ENCODE measurements at places on chromosomes 7 and 10.

DNA sequence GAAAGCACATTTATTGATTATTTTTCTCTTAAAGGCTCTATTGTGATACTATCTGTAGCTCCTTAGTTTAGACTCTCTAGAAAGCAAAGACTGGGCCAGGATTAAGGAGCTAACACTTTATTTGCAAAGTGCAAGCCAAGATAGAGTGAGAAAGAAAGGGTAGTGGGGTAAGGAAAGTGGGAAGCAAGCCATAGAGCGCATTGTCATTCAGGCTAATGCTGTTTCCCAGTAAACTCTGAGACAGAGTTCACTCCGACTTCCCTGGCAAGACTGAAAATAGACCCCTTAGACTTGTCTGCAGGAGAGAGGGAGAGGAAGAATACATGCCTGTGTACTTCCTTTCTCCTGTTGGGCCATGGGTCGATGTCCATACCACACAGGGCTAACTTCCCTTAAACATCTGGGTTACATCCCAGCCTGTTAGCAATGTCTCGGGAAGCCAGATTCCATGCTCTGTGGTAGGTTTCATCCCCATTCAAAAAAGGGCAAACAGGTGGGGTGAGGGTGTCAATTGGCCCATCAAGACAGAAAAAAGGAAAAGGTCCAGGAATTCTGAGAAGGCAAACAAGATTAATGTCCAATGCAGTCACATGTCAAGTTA, 875.8 kb upstream of the CELF2 start:
- no peak for DNase-seq

DNA sequence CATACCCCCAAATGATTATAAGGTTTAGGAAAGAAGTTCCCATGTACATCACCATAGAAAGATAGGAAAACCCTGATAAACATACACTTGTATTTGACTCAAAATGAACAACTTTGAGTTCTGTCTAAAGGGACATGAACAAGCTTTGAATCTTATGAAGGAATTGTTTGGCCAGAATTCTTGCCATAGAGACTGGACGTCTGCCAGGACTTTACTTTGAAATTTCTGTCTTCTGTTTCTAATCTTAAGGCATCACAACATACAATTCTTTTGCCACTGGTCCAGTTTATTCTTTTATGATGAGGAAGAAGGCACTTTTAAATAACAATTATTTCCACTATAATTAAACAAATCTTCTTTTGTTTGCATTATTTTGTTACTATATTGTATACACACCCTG, 26.2 kb upstream of the CYP26C1 start:
- DNase-seq: no peak

DNA sequence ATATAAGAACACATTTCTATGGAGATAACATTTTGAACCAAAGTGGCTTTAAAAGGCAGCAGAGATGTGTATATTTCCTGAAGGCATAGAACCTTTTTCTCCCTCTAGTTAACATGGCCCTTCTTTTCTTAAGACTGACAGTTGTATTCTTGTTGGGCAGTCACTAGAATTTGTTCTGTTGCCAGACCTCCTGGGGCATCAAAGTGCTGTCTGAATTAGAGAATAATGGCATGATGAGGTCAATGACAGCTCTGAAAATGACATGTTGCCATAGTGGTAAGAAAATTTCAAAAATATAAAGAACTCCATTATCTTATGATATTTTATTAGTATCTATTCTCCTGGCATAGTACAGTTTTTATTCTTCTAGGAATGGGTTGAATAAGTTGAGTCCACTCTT, 446.7 kb downstream of the NRG3 start:
- DNase-seq: no peak

GRCh38 chr7:151367284-151367683, 25.7 kb downstream of the NUB1 start:
- DNase-seq: no peak

- DNase-seq: no peak
These were observed at the start of gene GIMAP5 for GRCh38 chr7:150737265-150738055. TSS of gene GIMAP5 (plus strand) at chr7:150737418. CDS start at chr7:150740885, 3,467 bp downstream.

DNA sequence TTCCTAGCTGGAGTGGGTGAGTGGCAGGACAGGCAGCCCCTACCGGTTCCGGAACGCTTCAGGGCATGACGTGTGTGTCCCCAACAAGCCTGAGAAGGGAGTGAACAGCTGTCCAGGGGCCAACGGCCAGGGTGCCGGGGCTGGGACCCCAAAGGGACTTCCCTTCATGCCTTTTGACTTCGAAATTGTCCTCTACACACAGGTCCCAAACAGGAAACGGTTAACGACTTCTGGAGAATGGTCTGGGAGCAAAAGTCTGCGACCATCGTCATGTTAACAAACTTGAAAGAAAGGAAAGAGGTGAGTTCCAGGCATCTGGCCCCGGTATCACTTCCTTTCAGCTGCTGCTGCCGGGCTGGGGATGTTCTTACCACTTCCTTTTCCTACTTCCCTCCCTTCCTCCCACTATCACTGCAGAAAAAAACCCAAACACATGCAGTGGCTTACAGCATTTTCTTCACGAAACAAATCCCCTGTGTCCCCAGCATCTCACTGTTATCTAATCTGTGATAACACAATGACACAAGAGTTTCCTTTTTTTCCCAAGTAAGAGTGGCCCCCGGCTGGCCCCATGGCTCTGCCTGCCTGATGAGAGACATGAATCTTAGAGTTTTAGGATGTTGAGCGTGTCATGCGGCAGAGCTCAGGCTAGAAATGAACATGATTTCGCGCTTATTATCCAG, 63.2 kb downstream of the MKI67 start:
- no peak for DNase-seq

- no peak for DNase-seq
These were observed 70.5 kb upstream of the KCTD7 start for GRCh38 chr7:66558201-66558641.

- DNase-seq: no peak
These were observed 123.5 kb downstream of the KMT2C start for GRCh38 chr7:152312316-152312715.

- DNase-seq: no peak
These were observed 134.6 kb upstream of the NPSR1 start for GRCh38 chr7:34523226-34523918.

DNA sequence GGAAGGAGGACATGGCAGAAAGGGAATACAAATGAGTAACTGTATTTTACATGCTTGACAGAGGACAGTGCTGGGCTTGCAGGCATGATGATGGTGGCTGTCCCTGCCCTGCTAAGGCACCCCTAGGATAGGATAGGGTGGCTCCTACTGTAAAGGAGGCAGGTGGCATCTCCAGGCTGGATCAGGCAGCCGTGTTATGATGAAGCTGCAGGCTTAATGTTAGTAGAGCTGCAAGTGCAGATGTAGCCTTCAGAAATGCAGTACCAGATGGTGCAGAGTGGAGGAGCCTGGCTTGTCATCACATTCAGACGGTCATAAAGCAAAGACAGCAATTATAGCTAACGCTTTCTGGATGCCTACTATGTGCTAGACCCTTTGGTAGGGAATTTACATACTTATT, 287.9 kb upstream of the PODXL start:
- DNase-seq: no peak

DNA sequence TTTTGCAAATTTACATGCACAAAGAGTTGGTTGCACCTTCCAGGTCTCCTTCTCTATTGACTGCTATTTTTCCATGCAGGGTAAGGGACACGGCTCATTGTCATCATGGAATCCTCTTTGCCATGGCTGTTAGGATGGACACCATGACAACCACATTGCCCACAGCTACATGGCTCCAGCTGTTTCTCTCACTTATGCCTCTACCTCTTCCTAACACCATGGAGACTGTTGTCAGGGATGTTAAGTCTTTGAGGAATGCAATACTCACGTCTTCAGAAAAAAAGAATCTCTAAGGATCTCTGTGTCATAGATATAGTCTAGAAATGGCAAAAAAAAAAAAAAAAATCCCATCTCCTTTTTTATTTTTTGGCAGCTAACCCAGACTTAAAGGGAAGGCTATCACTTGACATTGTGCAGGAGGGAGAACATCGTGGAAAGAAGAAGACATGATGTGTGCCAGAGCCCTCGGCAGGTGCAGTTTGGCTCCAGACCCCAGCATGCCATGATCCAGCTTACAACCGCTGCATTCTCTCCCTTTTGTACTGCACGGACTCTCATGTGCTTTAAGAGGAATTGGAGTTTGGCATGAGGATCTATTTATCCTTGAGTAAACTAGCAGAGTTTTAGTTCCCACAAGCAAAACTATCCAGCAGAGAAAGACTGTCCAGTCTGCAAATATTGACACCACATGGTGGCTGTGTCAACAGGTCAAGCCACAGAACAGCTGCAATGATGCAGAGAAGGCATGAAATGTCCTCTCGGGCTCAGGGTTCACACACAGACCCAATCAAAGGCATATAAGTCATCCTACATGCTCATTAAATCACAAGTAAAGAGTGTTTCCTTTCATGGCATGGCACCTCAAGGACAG, 70.8 kb downstream of the FRMD4A start:
- no peak for DNase-seq

DNA sequence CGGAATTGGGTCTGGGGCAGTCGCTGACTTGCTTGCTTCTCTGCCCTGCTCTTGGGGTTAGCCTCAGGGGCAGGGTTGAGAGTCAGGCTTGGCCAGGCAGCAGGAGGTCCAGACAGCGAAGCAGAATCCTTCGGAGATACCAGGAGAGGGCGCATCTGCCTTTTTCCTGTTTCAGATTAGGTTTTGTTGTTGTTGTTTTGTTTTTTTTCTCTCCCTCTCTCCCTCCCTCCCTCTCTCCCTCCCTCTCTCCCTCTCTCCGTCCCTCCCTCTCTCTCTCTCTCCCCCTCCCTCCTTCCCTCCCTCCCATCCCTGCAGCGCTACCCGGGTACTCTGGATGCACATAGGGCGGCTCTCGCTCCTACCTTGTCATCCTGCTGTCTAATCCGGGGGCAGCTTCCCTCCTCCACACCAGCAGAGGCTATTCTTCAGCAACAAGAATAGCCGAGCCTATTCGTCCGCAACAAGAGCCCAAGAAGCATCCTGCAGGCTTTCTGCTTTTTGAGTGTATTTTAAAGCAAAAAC, 758 bp upstream of the OPTN start:
- peak; percentile 24 for DNase-seq

- no peak for DNase-seq
These were observed 552.2 kb upstream of the FZD8 start for GRCh38 chr10:36194276-36194675.

DNA sequence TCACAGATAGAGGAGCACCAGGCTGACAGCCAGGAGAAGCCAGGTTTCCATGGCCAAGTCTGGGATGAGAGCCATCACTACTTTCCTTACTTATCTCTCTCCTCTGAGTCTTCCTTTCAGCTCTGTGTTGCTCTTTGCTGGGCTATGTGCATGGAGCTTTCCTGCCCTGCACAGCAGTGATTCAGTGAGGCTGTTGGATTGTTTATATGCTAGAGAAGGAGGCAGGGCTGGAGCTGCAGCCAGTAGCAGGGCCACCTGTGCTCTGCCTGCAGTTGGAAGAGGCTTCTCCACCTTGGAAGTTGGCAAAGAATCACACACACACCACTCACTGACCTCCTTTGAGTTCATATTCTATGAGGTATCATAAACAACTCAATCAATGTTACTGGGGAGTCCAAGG, at the start of gene CYP3A4:
Gene CYP3A4 (minus strand): TSS at position 178 of the 400 bp plus-strand sequence. CDS start 103 bp downstream, at position 75.
- DNase-seq: no peak

DNA sequence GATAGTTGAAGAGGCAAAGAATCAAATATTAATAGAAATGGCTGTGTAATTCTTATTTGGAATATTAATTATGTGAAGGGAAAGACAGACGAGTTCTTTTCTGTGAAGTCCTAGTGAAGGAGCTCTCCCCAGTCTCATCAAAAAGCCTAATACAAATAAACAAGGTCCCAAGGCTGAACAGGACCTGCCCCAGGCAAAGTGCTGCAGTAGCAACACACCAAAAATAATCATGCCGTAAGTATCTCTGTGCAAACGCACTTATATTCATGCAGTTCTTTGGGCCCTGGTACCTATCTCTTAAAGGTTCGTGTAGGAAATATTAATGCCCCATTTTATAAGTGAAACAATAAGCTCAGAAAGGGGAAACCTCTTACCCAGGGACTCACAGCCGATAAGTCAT, 12.2 kb upstream of the CHST15 start:
- DNase-seq: no peak

GRCh38 chr7:48976850-48977249, 52.5 kb downstream of the CDC14C start:
- no peak for DNase-seq

- DNase-seq: no peak
These were observed 5.8 kb upstream of the KCNH2 start for GRCh38 chr7:150983893-150984368.

GRCh38 chr10:1074748-1075308, 18.6 kb downstream of the WDR37 start:
- DNase-seq: no peak

- no peak for DNase-seq
These were observed 200.9 kb downstream of the CREB5 start for GRCh38 chr7:28613262-28613661.

GRCh38 chr7:20035279-20035875, 181.8 kb downstream of the MACC1 start:
- no peak for DNase-seq

- DNase-seq: no peak
These were observed 114.1 kb downstream of the CAMK1D start for GRCh38 chr10:12463459-12463838.

DNA sequence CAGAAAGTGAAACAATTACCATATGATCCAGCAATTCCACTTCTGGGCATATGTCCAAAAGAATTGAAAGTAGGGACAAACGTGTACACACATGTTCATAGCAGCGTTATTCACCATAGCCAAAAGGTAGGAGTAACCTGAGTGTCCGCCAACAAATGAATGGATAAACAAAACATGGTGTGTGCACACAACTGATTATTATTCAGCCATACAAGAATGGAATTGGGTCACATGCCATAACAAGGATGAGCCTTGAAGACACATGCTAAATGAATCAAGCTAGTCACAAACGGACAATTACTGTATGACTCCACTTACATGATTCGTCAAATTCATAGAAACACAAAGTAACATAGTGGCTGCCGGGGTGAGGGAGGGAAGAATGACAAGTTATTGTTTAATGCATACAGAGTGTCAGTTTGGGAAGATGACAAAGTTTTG, 4.1 kb upstream of the OIT3 start:
- no peak for DNase-seq

DNA sequence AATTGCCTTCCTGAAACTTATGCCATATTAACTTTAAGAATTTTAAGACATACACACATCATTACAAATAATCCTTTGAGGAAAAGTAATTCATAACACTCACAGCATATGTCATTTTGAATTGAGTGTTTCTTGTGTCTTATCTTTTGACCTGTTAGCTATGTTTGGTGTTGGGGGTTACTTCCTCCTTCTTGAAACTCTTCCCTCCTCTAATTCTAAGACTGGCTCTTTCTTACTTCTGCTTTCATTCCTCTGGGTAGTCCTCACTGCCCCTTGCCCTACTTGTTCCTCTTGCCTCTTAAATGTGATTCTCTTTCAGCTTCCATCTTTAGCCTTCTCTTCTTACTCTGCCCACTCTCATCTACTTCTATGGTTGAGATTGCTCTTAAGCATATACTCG, 28.3 kb upstream of the PIP4K2A start:
- DNase-seq: no peak
